SJCRH30 (cell line): ENCODE measurements at places on chromosomes 4 and X. TPM values are rescaled to one million over a fixed set of nuclear protein-coding genes. Genes with fewer than 3 reads are reported as not detected.

DNA sequence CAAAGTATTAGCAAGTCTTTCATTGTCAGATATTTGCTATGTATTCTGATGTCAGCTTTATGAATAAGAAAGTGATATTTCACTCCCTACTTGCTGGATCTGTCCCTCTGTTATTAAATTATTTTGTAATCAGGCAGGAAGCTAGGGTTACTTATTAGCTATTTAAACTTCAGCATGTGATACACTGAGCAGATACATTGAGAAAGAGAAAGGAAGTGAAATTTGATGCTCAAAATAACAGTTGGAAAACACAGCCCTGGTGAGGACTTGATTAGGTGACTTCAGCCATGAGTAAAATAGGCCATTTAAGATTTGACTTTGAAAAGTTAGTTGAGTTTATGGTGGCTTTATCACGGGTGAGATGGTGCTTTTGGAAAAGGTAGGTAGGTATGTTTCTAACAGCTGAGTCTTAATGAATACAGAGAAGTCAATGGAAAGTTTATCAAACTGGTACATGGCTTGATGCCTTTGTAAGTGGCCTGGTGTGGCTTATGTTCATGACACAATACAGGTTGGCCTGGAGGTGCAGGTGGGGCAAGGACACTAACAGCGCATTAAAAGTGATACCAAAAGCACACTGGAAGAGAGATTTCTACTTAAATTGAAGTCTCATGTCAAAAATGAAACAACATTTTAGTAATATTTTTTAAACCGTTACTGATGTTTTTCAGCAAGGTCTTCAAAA lies 321.2 kb upstream of the SPOCK3 start:
- DNase-seq: no peak
- no peak overlapping the region for H3K27ac ChIP-seq
- no peak overlapping the region for H3K4me3 ChIP-seq
- no peaks in the 10 kb centered on the region for H3K36me3 ChIP-seq

- no peaks in the 10 kb centered on the region for H3K27me3 ChIP-seq
- H3K27ac ChIP-seq: no peak overlapping the region
- peak; percentile 55 for DNase-seq
- no peaks in the 10 kb centered on the region for H3K36me3 ChIP-seq
- H3K4me1 ChIP-seq: no peaks in the 10 kb centered on the region
Measured at GRCh38 chrX:143437439-143437838, 79.8 kb downstream of the SPANXN3 start.

DNA sequence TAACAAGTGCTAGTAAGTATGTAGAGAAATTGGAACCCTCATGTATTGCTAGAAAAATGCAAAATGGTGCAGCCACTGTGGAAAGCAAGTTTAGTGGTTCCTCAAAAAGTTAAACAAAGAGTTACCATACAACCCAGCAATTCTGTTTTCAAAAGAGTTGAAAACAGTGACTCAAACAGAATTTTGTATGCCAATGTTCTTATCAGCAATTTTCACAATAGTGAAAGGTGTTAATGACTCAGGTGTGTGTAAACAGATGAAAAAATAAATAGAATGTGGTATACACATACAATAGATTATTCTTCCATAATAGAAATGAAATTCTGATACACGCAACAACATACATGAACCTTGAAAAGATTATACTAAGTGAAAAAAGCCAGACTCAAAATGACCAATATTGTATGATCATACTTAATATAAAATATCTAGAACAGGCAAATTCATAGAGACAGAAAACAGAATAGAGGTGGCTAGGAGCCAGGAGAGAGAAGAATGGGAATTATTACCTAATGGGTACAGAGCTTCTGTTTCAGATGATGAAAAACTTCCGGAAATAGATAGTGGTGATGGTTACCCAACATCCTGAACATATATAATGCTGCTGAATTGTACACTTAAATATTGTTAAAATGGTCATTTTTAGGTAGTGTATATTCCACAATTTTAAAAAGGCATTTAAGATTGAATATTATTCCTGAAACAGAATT lies 51.6 kb downstream of the WDFY3 start:
- no peak for DNase-seq
- H3K27ac ChIP-seq: no peak overlapping the region
- H3K36me3 ChIP-seq: peaks cover 44% of the 10 kb centered on the region
- H3K27me3 ChIP-seq: no peaks in the 10 kb centered on the region
- no peaks in the 10 kb centered on the region for H3K4me1 ChIP-seq
- no peak overlapping the region for H3K4me3 ChIP-seq

- no peaks in the 10 kb centered on the region for H3K36me3 ChIP-seq
- H3K4me1 ChIP-seq: no peaks in the 10 kb centered on the region
- no peaks in the 10 kb centered on the region for H3K27me3 ChIP-seq
- no peak overlapping the region for H3K4me3 ChIP-seq
Measured at GRCh38 chrX:130974323-130974722, 71.3 kb upstream of the ENOX2 start.

DNA sequence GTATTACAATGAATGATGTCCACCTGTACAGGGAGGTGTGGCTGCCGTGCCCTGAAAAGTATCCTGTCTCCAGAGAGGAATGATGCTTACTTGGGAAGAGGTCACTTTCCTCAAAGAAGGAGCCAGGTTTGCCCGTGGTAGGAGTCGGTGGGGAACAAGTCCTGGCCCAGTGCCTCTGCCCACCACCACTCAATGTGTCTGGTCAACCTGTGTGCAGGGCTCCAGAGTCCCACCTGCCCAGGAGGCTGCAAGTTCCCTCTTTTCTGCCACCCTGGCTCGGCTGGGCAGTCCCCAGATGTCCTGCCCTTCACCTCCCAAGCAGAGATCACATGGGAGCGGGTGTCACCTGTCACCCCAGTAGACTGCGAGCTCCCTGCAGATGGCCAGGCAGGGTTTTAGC lies 75.4 kb upstream of the C4orf50 start:
- no peak overlapping the region for H3K4me3 ChIP-seq
- no peaks in the 10 kb centered on the region for H3K4me1 ChIP-seq
- H3K36me3 ChIP-seq: no peaks in the 10 kb centered on the region
- no peak for DNase-seq
- 0 out of 2 replicates have a peak, but pooled peaks cover 7% of the 10 kb centered on the region for H3K27me3 ChIP-seq

DNA sequence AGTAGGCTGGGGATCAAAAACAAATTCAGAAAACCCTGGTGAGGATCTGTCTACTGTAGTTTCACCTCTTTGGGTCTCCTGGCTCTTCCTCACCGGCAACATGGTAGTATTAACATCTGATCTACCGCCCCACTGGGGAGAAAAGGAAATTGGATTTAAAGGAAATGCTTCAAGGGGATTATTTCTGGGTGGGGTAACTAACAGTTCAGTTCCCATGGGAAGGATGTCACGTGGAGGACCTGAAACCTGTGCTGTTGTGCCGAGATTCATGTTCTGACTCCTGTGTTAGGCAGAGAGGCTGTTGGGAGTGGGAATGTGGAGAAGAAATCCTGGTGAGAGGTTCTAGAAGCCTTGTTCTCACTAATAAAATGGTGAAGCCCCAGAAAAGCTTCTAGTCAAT lies 254.4 kb downstream of the BCOR start:
- peaks cover 27% of the 10 kb centered on the region for H3K4me1 ChIP-seq
- no peak overlapping the region for H3K4me3 ChIP-seq
- H3K36me3 ChIP-seq: no peaks in the 10 kb centered on the region
- H3K27ac ChIP-seq: no peak overlapping the region
- H3K27me3 ChIP-seq: no peaks in the 10 kb centered on the region

- DNase-seq: peak; percentile 8
- no peaks in the 10 kb centered on the region for H3K36me3 ChIP-seq
- H3K27ac ChIP-seq: peak overlapping the region; percentile 83
- H3K4me1 ChIP-seq: peaks cover 21% of the 10 kb centered on the region
- peak overlapping the region; percentile 49 for H3K4me3 ChIP-seq
- no peaks in the 10 kb centered on the region for H3K27me3 ChIP-seq
Measured at GRCh38 chr4:100421361-100421978, 96.4 kb downstream of the EMCN start.

DNA sequence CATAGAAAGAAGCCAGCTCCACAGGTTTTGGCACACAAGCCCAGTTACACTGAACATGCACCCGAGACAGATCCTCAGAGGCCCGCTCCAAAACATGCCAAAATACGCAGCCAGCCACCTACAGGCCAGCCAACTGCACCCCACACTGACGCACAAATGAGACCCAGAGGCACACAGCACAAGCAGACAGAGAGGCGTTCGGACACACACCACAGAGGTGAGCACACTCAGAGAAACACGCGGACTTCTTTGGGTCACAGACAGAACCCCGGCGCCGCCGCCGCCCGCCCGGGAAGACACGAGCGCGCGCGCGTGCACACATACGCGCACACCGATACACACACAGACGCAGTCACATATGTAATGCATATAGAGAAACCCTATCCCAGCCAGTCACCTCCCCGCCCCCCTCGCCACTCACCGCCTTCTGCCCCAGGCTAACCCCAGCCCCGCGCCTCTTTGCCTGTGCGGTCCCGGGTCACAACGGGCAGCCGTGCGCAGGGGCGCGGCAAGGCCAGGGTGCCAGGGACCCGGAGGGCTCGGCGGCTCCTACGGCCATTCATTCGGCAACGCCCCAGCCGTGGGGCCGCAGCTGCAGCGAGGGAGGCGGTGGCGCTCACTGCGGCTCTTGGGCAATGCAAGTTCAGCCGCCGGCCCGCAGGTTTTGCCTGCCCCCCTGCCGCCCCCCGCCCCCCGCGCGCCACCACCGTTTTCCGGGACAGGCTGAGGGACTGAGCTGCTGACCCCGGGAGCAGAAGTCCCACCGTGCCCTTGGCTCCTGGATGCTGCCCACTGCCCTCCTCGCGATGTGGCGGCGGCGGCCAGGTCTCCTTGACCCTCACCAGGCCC lies 553 bp downstream of the SEPTIN6 start:
- H3K4me1 ChIP-seq: peaks cover 11% of the 10 kb centered on the region
- H3K27me3 ChIP-seq: no peaks in the 10 kb centered on the region
- peak overlapping the region; percentile 76 for H3K27ac ChIP-seq
- peak overlapping the region; percentile 96 for H3K4me3 ChIP-seq
- no peaks in the 10 kb centered on the region for H3K36me3 ChIP-seq
- DNase-seq: peak; percentile 67

DNA sequence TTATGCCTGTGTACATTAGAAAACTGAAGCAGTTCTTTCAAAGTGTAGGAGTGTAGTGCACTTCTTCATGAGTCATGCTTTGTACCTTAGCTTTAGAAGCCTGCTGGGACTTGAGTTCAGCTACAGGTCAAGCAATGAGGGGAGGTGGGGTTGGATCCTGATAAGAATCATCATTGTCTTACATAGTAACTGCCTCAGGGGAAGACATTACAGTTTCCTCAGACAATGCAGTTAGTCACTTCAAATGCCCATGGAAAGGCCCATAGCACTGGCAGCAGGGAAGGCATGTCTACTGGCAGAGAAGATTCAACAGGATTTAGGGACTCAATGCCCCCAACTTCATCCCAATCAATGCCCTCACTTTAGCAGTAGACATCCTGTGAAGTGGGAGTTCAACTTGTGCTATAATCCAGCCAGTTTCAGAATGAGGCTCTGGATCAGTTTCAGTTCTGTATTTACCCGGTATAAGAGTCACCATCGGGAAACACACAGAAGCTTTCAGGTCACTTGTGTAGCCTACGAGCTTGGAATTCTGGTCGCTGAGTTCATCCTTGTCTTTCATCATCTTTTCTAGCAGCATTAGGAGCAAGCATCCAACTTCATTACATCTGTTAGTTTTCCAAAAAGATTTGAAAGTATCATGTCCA lies 1216.5 kb downstream of the RAPGEF2 start:
- H3K4me3 ChIP-seq: no peak overlapping the region
- no peaks in the 10 kb centered on the region for H3K36me3 ChIP-seq
- no peaks in the 10 kb centered on the region for H3K27me3 ChIP-seq
- peak; percentile 20 for DNase-seq
- H3K4me1 ChIP-seq: no peaks in the 10 kb centered on the region
- H3K27ac ChIP-seq: no peak overlapping the region

GRCh38 chr4:53484911-53485657 lies 106.2 kb downstream of the LNX1 start:
- no peak overlapping the region for H3K4me3 ChIP-seq
- H3K4me1 ChIP-seq: peaks cover 3% of the 10 kb centered on the region; the same call in 1 of the 2 replicates
- no peak overlapping the region for H3K27ac ChIP-seq

- H3K4me3 ChIP-seq: no peak overlapping the region
- no peaks in the 10 kb centered on the region for H3K4me1 ChIP-seq
- no peaks in the 10 kb centered on the region for H3K27me3 ChIP-seq
- no peak for DNase-seq
Measured at GRCh38 chrX:56800307-56800706, 71.3 kb downstream of the NBDY start.

- no peaks in the 10 kb centered on the region for H3K36me3 ChIP-seq
- H3K4me1 ChIP-seq: no peaks in the 10 kb centered on the region
- no peaks in the 10 kb centered on the region for H3K27me3 ChIP-seq
Measured at GRCh38 chr4:149344436-149344835, 471.2 kb downstream of the IQCM start.

- DNase-seq: no peak
- H3K4me1 ChIP-seq: no peaks in the 10 kb centered on the region
- no peaks in the 10 kb centered on the region for H3K27me3 ChIP-seq
Measured at GRCh38 chr4:40948014-40948413, 198.3 kb downstream of the NSUN7 start.

DNA sequence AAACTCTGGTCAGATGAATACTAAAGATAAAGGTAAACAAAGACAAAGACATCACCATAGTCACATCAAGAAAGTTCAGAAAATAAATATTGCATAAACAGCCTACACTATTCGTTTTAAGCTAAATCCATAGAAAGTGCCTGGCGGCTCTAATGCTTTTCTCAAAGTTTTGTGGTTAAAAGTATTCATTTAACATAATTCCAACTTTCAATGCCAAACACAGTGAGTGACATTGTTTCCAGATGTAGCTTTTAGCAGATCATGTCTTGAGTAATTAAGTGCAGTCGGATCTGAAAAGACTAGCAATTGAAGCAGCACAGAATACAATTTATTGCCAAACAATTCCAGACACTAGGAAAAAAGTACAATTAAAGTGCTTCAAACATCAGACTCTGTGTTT lies 287.1 kb upstream of the ADGRL3 start:
- no peak overlapping the region for H3K27ac ChIP-seq
- no peaks in the 10 kb centered on the region for H3K36me3 ChIP-seq
- no peaks in the 10 kb centered on the region for H3K4me1 ChIP-seq
- no peak for DNase-seq

GRCh38 chrX:110665223-110666002 lies 130.2 kb downstream of the CHRDL1 start:
- no peaks in the 10 kb centered on the region for H3K36me3 ChIP-seq
- no peaks in the 10 kb centered on the region for H3K27me3 ChIP-seq
- H3K27ac ChIP-seq: no peak overlapping the region

GRCh38 chr4:65265526-65265925 lies 404.8 kb downstream of the EPHA5 start:
- H3K4me1 ChIP-seq: no peaks in the 10 kb centered on the region
- no peak for DNase-seq
- H3K27me3 ChIP-seq: no peaks in the 10 kb centered on the region

DNA sequence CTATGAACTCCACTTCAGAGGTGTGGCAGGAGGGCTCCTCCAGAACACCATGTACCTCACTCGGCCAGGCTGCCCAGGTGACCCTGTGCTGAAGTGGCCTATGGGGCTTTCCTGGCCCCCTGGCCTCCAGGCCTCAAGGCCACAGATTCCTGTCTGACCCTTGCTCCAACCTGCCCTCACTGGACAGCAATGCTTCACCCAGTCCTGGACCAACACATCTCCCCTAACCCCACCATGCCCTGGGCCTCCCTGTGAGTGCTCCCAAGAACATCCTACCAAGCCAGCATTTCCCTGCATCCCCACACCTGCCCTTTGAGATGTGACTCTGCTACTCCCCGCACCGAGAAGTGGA lies 10.5 kb downstream of the ZFYVE28 start:
- no peak overlapping the region for H3K27ac ChIP-seq
- no peaks in the 10 kb centered on the region for H3K36me3 ChIP-seq
- peaks cover 4% of the 10 kb centered on the region; the same call in 1 of the 2 replicates for H3K4me1 ChIP-seq
- no peak overlapping the region for H3K4me3 ChIP-seq

The SLC4A4 gene
- total RNA-seq: 0.04 and 0.05 TPM in 2 replicates

The MGARP gene
- total RNA-seq: 22.3 and 27.2 TPM in 2 replicates

The ARHGEF38 gene
- total RNA-seq: not detected in 2 replicates

The XK gene
- not detected in 2 replicates for total RNA-seq

The TKTL2 gene
- total RNA-seq: not detected in 2 replicates

The GNRHR gene
- total RNA-seq: 0.08 TPM in 1 of 2 replicates, not detected in the other

The ANXA3 gene
- total RNA-seq: 3.4 and 4.5 TPM in 2 replicates
